ENCODE measurements at places on chromosomes 4 and X. TPM values are rescaled to one million over a fixed set of nuclear protein-coding genes. Genes with fewer than 3 reads are reported as not detected.

GRCh38 chr4:118997601-118998000 is 108.9 kb downstream of the SYNPO2 start:
- DNase-seq = peak; percentile 44

FGF5 gene
- total RNA-seq = 6.1 TPM

ARX gene
- not detected for total RNA-seq

- DNase-seq = peak; percentile 16
Observed at GRCh38 chr4:151114986-151115385, 15.6 kb downstream of the RPS3A start.
